Stimulated activated CD8-positive, alpha-beta memory T cell treated with anti-CD3 and anti-CD28 coated beads, Interleukin-4, amount 100 ng/mL, for 48 hours (primary cell): ENCODE measurements at places on chromosomes 11 and 22.

DNA sequence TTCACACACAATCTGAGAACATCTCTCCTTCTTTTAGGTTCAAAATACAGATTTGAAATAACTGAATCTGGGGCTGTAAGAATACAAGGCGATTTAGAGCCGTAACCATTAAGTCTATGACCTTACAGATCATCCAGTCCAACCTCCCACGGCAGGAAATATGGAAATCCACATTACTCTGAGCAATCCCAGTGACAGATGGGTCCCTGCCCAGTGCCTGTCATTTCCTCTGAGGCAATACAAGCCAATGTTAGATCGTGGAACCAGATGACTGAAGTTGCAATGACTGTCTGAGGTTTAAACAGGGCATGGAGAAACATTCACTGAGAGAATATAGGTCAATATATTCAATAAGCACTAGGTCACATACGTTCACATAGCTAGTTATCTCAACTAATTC lies 77.4 kb upstream of the OR5AK2 start:
- no peak for DNase-seq

GRCh38 chr11:569158-569885 lies 6.9 kb upstream of the PHRF1 start:
- DNase-seq, result no peak

DNA sequence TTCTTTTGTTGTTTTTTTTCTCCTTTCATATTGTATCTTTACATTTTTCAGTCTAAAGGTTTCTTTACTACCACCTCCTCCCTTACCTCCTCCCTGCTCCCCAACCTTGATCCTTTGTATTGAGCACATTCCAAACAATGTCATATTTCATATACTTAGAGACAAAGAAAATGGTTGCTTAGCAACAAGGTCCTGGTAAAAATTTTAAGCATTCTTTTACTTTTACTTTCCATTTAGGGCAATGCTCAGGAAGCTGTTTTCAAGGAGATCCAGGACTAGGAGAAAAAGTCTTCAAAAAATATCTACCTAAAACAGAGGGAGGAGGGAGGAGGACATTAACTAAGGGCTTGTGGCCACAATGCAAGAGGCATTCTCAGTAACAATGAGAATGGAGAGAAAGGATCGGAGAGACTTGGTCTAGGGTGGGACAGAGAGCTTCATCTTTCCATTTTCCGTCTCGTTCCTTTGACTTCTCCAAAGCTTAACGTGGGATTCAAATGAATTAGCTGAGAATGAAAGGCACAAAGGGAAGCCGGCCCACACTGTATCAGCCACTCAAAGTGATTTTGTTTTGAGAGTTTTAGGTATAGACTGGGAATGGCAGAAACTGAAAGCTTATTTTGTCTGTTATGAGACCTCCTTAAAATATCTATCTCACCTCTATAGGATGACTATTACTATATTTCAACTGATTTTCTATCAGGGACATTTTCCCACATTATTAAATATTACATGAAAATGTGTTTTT lies 455.7 kb downstream of the RAB38 start:
- DNase-seq, result no peak

- no peak for DNase-seq
Measured at GRCh38 chr11:78212586-78213371, 24.1 kb downstream of the USP35 start.

DNA sequence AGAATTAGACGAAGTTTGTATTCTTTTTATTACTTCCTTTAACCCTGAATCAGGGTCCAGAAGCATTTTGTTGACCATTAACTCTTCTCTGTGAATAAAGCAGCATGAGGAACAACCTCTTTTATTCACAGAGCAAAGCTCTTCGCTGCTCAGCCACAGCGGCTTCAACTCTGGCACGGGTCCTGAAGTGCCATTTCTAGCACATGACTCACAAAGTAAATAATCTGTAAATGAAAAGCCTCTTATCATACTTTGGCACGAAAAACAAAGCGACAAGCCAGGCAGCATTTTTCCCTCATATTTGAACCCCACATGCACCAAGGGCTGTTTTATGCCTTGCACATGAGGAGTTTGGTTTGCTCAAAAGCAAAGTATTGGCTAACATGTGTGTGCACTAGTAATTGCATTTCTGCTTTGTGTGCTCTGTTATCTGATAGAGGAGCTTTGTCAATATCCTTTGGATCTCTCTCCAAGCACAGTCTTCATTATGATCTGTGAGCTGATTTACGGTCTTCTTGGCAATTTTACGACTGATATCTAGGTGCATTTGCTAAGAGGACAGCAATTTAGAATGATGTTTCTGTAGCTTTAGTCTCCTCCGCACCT lies 33.0 kb upstream of the APOBEC3A start:
- no peak for DNase-seq

- DNase-seq, result no peak
Measured at GRCh38 chr11:12890476-12890875, 118.6 kb upstream of the RASSF10 start.

DNA sequence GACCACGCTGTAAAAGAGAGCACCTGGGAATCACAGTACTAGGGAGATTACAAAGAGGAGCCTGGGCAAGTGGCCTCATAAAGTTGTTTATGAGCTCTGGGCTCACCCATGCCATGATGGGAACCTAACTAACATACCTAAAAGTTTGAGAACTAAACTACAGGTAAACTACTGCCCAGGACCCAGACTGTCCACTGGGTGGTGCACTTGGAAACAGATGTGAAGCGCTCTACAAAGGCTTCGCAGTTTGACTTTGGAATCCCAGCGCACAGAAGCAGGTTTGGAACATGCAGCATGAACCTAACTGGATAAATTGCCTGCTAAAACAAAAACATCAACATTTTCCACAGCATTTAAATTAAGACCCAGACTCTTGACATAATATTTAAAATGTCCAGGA lies 418.6 kb downstream of the FAM181B start:
- no peak for DNase-seq

GRCh38 chr11:76835928-76836612 lies 24.6 kb upstream of the ACER3 start:
- no peak for DNase-seq

DNA sequence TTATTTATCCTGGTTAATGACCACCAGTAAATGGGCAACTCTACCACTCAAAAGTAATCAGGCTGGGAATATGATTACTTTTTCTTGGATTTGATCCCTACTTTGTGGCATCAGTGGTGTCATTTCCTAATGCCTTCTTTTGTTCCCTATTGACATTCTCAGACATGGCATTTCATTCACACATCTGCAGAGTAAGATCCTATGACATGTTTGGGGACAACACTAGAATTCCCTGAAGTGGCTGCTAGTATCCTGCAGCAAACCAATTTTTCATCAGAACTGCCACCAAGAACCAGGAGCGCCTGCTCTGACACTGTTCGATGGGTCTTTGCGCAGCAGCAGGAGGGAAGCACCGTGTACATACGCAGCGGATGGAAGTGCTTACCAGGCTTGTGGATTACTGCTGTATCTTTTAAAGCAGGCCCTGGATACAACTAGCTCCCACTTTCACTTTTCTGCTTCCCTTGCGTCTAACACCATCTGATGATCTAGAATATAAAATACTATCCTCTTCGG lies 97.7 kb downstream of the LARGE2 start:
- DNase-seq, result no peak

DNA sequence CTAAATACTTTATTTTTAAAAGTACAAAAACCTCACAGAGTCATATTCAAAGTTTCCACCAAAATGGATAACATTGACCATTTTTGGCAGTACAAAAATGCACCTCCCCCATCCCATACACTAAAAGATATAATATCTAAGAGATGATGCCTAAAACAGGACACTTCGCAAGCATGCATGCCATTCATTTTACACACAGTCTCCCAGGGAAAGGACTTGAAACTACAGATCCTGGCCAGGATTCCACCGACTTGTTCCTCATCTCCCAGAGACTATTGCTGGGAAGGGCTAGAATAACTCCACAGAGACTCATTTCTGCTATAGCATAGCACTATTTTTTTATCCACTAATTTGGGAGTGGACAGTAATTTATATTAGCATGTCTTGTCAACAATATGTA lies 81.7 kb downstream of the MTNR1B start:
- no peak for DNase-seq

DNA sequence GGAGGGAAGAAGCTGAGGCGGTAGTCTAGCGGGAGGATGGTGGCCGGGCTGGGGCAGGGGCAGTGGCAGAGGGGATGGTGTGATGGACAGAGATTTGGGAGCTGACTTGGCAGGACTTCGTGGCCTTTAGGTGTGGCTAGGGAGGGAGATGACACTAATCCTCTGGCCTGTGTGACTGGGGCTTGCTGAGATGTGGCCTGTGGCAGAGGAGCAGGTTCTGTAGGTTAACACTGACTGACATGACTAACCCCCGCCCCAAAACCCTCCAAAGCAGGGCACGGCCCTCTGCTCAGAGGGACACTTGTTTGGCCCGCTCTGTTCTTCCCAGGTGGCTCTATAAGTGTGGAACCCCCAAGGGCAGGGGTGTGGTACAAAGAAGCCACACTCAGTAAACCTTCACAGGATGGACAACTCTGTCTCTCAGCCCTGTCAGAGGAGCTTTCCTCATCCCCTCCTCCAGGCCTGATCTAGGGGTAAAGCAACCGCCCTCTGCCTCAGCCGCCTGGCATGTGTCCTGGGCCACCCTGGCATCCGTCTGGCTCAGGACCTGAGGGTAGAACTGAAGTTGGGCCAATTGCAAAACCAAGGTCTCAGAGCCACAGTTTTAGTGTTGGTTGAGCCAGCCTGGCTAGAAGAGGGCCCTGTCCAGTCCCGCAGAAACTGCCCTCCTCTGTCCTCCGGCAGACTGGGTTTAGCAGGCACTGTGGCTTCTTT lies 15.6 kb downstream of the TOM1 start:
- no peak for DNase-seq

DNA sequence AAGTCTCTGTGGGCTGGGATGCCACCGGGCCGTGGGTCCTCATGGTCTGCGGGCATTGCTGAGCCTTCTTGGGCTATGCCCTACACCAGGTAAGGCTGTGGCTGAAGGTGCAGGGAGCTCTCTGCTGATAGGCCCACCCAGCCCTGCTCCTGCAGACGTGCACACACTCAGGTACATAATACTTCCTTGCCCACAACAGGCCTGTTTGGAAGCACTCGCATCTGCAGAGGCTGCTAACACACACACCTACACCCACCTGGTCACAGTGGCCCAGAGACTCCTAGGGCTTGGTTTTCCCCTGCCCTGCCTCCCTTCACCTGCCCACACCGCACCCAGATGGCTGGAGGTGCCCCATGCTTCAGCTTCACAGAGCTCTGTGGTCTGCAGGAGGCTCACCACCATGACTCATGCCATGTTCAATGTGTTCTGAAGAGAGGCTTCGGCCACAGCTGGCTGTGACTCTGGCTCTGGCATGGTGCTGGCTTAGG lies 72.8 kb upstream of the KCNQ1OT1 start:
- peak; percentile 64 for DNase-seq

DNA sequence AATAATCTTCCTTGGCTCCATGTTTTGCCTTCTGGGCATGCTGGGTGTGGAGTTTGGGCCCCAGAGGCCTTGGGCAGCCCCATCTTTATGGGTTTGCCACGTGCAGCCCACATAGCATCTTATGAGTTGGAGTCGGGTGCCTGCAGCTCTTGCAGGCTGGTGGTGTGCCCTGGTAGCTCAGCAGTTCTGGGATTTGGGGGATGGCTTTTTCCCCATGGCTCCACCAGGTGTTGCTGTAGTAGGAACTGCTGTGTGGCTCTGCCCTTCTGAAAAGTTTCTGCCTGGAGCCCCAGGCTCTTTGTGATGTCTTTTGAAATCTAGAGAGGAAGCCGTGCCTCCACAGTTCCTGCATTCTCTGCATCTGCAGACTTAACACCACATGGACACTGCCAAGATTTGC lies 16.8 kb downstream of the EED start:
- no peak for DNase-seq

DNA sequence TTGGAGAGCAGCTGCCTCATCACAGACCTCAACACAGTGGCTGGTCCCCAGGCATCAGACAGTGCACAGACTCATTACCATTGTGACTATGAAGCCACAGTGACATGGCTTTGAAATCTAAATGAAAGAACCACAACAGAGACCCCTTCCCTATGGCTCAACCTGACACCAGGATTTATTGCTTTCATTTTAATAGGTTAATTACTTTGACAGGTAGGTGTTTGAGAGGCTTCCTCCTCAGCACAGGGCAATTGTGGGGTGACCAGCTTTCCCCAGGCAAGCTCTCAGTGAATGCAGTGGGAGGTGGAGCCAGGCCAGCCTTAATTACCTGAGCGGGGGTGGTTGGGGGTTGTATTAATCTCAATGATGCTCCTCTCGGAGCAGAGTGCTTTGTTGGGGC lies 102.3 kb downstream of the CHST1 start:
- DNase-seq, result no peak

DNA sequence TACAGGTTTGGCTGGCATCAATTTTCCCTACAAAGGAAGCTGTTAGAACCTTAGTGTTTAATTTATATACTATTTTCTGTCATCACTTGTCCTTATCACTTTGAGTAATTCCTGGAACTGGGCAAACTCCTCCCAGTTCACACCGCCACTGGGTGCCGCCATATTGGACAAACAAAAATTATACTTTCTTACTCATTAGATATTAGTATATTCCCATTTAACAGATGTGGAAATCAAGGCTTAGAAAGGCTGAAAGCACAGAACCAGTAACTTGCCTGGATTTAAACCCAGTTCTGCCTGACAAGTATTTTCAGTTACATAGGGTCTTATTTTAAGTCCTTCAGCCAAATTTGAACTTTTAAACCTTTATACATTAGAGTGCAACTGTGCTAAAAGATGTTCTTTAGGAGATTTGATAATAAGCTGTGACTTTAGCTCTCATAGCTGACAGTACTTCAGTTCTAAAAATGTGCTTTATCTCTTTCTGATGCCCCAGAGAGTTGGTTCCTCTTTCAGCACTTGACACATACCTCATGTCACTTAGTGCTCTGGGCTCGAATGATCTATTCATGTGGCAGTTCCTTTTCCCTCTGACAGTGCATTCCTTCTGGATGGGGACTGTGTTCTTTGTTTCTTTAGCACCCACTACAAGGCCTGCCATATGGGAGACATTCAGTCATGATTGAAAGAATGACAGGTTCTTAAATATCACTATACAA lies 25.4 kb downstream of the COA4 start:
- no peak for DNase-seq

- DNase-seq, result no peak
Measured at GRCh38 chr11:59040607-59041006, 45.5 kb upstream of the GLYATL1B start.

DNA sequence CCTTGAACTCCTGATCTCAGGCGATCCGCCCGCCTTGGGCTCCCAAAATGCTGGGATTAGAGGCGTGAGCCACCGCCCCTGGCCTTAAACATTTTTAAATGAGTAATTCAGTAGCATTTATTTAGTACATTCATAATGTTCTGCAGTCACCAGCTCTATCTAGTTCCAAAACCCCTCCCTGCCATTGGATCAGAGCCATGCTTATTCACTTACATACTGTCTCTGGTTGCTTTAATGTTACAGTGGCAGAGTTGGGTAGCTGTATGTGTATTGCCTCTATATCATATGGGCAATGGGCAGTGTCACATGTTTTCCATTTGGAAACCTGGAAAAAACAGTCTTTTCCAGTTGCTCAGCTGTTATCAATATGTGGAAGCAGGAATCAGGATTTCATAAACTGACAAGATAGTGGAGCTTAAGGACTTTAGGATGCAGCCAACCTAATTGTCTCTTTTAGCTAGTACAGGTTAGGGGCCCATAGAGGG lies 10.5 kb downstream of the COA4 start:
- DNase-seq, result no peak
